Stimulated activated CD4-positive, alpha-beta T cell treated with anti-CD3 and anti-CD28 coated beads, Interleukin-1b, Interleukin-23, amount 100 ng/mL, for 1 hour (primary cell): ENCODE measurements at places on chromosomes 13 and 19.

- no peak for DNase-seq
Measured at GRCh38 chr19:3603121-3603811, 3.4 kb downstream of the TBXA2R start.

- DNase-seq = no peak
Measured at GRCh38 chr13:27659145-27659865, 37.6 kb downstream of the POLR1D start.

GRCh38 chr13:82829040-82829439 is 1053.2 kb downstream of the SLITRK1 start:
- no peak for DNase-seq

- DNase-seq = no peak
Measured at GRCh38 chr19:21197590-21198295, 55.9 kb downstream of the ZNF431 start.

GRCh38 chr19:49832556-49832955 is 14.5 kb downstream of the MED25 start:
- no peak for DNase-seq

GRCh38 chr13:98420554-98421175 is 156.2 kb downstream of the STK24 start:
- DNase-seq = no peak

- no peak for DNase-seq
Measured at GRCh38 chr19:33278023-33278402, 24.3 kb downstream of the CEBPA start.

DNA sequence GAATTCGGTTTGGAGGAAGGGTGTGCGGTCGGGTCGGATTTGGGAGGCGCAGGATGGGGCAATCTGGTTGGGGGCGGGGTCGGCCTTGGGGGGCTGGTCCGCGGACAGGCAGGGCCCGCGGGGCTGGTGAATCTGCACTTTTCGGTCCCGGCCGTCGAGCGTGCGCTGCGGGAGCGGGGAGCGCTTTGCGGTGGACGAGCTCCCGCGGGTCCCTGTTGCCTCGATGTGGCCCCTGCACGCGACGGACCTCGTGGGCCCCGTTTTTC is 11.9 kb downstream of the PEAK3 start:
- DNase-seq = no peak

GRCh38 chr13:94710881-94711560 is 1.3 kb downstream of the SOX21 start:
- DNase-seq = no peak

GRCh38 chr19:52724701-52725514 is 9.9 kb downstream of the ZNF611 start:
- DNase-seq = no peak

DNA sequence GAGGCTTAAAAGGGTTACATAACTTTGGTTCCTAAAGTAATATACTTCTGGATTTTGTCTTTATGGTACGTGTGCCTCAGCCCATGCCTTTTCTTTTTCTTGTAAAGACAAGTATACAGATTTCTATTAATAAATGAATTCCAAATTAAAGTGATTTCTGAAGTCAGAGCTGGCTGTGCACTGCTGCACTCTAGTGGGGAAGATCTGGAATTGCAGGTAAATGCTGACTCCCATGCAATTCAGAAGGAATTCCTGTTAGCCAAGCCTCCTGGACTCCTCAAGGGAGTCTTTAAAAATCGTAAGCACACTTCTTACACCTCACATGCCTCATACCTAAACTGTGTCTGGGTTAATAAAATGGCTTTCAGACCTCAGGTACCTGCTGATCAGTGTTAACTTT is 118.4 kb upstream of the SLC7A1 start:
- DNase-seq = no peak

DNA sequence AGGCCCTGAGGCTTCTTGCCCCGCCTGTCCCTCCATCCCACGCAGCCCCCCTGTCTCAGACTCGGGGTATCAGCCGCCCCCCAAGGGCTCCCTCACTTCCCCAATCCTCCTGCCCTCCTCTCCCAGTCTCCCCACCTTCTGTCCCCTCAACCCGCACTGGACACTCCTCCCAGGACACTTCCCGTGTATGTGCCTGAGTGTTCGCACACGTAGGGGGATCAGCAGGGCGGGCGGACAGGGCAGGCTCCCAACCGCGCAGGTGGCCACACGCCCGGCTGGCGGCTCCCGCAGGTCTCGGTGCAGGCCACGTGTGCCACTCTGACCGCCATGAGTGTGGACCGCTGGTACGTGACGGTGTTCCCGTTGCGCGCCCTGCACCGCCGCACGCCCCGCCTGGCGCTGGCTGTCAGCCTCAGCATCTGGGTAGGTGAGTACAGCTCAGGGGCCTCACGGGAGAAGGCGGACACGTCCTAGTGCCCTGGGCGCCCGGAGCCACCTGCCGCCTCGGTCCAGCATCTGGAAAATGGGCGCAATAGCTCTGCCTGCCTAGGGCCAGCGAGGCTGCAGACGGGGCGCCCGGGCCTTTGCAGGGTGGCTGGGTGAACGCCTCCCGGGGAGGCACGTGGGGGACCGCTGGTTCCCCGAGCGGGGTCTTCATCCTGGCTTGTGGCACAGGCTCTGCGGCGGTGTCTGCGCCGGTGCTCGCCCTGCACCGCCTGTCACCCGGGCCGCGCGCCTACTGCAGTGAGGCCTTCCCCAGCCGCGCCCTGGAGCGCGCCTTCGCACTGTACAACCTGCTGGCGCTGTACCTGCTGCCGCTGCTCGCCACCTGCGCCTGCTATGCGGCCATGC is 2.3 kb downstream of the KISS1R start:
- no peak for DNase-seq

- DNase-seq = no peak
Measured at GRCh38 chr19:19652482-19653295, 9.2 kb upstream of the GMIP start.

GRCh38 chr19:47315125-47315821 is 5.6 kb downstream of the C5AR1 start:
- DNase-seq = no peak

- DNase-seq = no peak
Measured at GRCh38 chr13:29499506-29500165, 95.9 kb downstream of the SLC7A1 start.

GRCh38 chr19:58544591-58545285 is 874 bp downstream of the TRIM28 start:
- DNase-seq = peak; percentile 54

GRCh38 chr19:56543776-56544175 is 5.0 kb downstream of the ZFP28 start:
- no peak for DNase-seq

GRCh38 chr13:73873940-73874830 is 260.0 kb downstream of the KLF12 start:
- DNase-seq = no peak

DNA sequence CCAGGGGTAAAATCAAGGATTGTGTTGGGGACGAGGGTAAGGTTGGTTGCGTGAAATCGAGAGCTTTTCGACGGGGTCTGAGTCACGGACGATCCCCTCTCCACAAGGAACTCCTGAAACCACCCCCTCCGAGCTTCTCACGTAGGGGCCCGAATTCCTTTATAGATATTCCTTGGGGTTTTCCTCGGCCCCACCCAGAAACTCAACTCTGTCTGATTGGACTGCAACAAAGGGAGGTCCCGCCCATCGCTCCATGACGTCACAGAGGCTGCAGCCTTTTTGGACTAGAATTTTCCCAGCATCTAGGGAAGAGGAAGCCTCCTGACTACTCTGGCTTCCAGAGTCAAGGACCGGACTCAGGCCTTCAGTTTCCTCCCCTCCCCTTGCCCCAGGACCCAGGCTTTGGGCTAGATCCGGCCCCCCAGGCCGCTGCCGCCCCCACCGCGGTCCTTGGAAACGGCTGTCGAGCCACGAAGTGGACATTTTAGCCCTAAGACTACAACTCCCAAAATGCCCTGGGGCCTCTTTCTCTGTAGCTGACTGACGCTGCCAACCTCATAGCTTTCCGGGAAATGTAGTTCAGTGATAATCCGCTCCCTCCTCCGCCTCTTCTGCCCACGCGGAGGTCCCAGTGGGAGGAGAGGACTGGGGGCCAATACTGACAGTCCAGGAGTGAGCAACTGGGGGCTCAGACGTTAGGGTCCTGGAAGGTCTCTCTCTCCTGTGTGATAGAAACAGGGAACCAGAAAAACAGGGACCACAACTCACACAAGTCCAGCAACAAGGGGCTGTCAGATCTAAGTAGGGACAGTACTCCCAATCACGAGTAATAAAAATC is at the start of gene IZUMO1:
Gene IZUMO1 (minus strand): TSS at position 172 of the 838 bp plus-strand sequence. CDS start 1,050 bp downstream, outside the sequence.
- no peak for DNase-seq

GRCh38 chr13:96294930-96295881 is 205.3 kb downstream of the HS6ST3 start:
- no peak for DNase-seq

DNA sequence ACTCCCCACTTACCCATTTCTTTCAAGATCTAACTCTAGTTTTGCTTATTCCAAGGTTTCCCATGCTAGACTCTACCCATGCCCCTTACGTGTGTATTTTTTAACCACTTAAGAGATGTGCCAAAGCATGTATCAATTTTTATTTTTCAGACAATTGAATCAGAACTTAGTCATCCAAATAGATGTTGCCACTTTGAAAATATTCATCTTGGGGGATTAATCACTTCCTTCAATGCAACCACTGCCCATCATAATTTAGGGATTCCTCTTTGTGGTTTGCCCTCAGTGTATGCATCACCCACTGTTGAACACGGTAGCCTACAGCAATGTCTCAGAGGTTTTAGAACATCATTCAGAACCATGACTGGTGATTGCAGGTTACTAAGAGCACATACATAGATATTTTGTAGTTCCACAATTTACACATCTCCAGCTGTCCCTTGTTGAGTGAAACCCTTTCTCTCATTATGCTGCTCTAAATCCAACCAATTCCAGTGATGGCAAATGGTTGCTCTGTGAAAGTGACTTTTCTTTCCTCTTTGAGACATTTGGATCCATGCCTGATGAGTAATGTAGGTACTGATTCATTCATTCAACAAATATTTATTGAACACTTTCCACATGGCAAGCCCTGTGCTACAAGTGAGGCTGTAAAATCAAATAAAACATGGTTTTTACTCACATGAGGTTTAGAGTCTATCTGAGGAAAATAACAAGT is 60.6 kb upstream of the SERP2 start:
- no peak for DNase-seq

DNA sequence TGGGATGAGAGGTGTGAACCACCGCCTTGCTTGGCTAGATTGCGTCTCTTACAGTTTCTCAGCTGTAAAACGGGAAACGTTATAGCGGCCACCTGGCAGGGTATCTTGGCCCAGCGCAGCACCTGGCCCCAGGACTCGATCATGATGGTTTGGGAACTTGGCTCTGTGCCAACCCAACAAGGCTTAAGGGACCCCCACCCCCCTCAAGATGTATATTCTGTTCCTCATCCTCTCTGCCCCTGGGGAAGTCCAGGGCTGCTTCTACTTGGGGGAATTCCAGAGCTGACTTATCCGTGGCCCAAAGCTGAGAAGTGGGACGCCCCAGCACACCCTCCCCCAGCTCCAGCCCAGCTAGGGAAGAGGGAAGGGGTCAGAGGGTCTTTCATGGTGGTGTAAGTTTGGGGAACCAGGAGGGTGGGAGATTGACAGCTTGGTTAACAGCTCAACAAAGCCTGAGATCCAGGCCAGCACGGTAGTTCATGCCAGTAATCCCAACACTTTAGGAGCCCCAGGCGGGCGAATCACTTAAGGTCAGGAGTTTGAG is 695 bp downstream of the ICAM1 start:
- DNase-seq = no peak

- DNase-seq = no peak
Measured at GRCh38 chr19:28905996-28906395, 307.0 kb downstream of the UQCRFS1 start.

GRCh38 chr13:19984430-19985218 is 26.1 kb downstream of the ZMYM2 start:
- DNase-seq = no peak

GRCh38 chr19:40413291-40413845 is at the start of gene PRX:
Gene PRX, minus strand, starts transcription at chr19:40413378. Its CDS starts 5,446 bp downstream, at chr19:40407932.
- no peak for DNase-seq

DNA sequence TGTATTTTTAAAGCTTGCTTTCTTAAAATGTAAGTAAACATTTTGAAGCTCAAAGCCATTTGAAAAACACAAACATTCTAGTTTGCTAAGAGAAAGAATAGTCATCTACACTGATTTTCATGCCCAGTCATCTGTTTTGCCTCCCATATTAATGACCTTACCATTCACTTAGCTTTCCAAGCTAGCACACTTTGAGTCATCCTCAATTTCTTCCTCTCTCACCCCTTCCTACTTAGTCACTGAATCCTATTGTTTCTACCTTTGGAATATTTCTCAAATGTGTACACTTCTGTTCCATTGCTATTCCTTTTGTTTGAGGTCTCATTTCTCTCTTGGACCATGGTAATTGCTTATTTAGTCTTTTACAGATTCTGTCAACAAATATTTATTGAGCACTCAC is 7.3 kb upstream of the HS6ST3 start:
- DNase-seq = no peak

DNA sequence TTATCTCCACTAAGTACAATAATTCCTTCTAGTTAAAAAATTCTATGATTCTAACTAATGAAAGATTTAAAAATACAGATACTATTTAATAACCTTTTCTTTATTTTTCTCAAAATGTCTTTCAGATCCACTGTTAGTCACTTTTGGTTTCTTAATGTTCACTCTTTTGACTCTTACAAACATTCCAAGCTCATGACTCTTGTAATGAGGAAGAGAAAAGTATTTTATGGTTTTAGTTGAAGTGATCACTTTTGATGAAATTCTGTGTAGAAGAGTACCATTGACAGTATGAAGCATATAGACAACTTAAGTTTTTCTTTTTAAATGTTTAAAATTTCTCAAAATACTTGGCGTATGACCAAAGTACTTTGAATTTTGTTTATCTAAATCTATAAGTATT is 27.8 kb downstream of the COG3 start:
- no peak for DNase-seq

DNA sequence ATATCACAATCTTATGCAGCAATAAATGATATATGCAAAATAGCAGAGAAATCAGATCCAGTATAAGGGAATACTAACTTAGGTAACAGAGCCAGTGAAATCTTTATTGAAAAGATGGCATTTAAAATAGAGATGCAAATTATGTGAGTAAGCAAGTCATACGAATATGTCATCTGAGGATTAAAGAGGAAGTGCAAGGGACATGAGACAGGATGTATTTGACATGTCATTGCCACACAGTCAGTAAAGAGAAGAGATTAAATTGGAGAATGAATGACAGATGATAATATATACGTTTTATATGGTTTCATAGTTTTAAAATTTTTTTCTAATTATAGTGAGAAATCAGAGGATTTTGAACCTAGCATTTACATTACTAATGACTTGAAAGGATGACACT is 426.4 kb downstream of the SLITRK5 start:
- no peak for DNase-seq

GRCh38 chr13:34628209-34628682 is 313.8 kb upstream of the NBEA start:
- DNase-seq = no peak

GRCh38 chr19:38475176-38475575 is 41.7 kb downstream of the RYR1 start:
- no peak for DNase-seq

- DNase-seq = no peak
Measured at GRCh38 chr19:39299404-39299803, 3.2 kb downstream of the IFNL1 start.

- DNase-seq = no peak
Measured at GRCh38 chr19:17454576-17455071, 6.1 kb downstream of the NXNL1 start.
